ENCODE measurements at places on chromosomes 12 and 14. TPM values are rescaled to one million over a fixed set of nuclear protein-coding genes. Genes with fewer than 3 reads are reported as not detected.
A peak's percentile ranks its signal among the peaks of the same experiment; 100 is the strongest.

- no peak for DNase-seq
Measured at GRCh38 chr14:22664261-22664660, 20.1 kb upstream of the OR6J1 start.

DNA sequence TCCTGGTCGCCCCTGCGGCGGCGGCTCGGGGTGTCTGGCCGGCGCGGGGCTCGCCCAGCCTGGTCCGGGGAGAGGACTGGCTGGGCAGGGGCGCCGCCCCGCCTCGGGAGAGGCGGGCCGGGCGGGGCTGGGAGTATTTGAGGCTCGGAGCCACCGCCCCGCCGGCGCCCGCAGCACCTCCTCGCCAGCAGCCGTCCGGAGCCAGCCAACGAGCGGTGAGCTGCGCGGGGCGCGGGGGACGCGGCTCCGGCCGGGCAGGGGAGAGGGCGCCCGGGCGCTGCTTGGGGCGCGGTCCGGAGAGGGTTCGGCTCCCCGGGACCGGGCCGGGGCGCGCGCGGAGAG is at the start of gene LGALS3:
Gene LGALS3 (plus strand): TSS at position 167 of the 342 bp plus-strand sequence. CDS start 8,122 bp downstream, outside the sequence.
- peak; percentile 86 for DNase-seq

DNA sequence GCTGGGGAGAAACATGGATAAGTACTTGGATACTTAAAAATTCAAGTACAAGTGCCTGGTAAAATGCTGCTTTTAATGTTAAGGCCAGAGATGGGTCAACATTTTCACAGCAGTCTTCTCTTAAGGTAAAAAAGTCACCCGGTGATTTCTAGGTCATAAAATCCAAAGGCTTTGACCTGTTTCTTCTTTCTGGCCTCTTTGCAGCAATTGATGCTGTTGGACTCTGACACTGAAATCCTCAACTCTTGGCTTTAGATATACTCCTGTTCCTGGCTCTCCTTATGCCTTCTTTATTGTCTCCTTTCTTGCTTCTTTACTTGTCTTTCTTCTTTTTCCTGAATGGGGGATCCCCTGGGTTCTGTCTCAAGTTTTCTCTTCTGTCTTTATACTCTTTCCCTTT is 189.2 kb downstream of the SSPN start:
- peak; percentile 54 for DNase-seq

- DNase-seq, result no peak
Measured at GRCh38 chr14:58898655-58899316, 261.0 kb downstream of the DACT1 start.

SSPN gene
- 0.81 TPM for polyA plus RNA-seq

GRCh38 chr14:35708062-35708461 is 101.0 kb downstream of the RALGAPA1 start:
- no peak for DNase-seq

DNA sequence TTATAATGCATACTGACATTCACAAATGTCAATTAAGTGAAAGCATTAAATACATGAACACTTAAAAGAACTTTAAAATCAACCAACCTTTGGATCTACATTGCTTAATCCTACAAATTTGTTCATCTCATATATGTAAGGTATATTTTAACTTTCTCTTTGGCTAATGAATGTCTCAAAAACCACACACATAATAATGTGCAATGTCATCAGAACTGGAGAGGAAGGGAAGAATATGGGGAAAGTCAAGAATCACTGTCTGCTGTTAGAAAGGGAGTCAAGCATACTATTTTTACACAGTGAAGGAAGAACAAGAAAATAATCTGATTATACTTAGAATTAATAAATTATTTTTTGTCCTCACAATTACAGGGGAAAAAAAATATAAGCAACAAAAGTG is 4.9 kb downstream of the GMFB start:
- no peak for DNase-seq

DNA sequence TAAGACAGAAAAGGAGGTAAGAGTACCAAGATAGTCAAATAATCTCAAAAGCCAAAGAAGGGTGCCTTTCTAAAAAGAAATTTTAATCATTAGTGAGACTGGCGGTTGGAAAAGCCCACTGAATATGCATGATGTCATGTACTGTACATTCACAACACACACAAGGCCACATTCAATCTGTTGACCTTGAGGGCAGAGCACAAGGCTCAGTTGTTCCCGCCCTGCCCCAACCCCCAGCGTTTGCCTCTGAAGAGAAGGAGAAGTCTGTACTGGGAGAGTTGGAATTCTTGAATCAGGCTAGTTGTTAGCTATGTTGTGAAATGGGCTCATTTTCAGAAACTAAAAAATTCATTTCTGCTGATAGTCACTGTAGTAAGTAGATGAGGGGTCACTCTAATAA is 50.2 kb upstream of the NID2 start:
- DNase-seq, result peak; percentile 31

DNA sequence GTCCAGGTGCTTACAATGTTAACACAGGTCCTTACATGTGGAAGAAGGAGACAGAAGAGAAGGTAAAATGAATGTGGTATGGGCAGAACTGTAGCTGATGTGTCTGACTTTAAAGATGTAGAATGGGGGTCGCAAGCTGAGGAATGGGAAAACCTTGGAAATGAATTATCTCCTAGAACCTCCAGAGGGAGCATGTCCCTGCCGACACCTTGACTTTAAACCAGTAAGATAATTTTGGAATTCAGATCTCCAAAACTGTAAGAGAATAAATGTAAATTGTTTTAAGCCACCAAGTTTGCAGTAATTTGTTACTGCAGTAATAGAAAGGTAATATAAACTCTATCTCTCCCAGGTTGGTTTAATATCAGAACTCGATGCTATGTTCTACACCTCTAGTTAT is 80.1 kb upstream of the ALG10 start:
- no peak for DNase-seq

- DNase-seq, result peak; percentile 96
Measured at GRCh38 chr14:75050852-75051555, at the start of gene MLH3. Gene MLH3 (minus strand): TSS chr14:75051467. CDS start chr14:75049655, 1,812 bp downstream.

GRCh38 chr12:25792031-25792430 is 166.5 kb upstream of the RASSF8 start:
- no peak for DNase-seq

DNA sequence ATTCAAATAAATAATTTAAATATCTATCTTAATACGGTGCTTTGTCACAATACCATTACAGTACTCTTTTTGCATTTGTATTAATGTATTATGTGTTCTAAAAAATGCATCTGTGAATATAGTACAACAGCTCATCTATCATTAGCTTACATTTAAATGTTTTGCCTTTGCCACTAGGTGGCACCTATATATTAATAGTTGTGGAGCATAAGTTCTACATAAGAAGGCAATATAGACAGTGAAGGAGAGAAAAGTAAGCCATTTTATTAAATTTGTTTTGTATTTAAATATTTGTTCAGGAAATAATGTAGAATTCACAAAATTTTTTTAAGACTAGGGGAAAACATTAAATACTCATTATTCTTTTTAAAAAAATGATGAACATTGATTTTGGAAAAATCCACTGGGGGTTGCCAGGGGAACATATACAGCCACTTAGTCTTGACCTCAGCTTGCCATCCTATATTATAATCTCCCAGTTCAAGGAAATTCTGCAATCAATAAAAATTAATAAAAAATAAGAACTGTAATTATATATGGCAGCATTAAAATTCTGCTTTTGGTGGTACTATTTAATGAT is 9.8 kb downstream of the CCER1 start:
- peak; percentile 30 for DNase-seq
